ENCODE measurements at places on chromosomes 11 and 22.

DNA sequence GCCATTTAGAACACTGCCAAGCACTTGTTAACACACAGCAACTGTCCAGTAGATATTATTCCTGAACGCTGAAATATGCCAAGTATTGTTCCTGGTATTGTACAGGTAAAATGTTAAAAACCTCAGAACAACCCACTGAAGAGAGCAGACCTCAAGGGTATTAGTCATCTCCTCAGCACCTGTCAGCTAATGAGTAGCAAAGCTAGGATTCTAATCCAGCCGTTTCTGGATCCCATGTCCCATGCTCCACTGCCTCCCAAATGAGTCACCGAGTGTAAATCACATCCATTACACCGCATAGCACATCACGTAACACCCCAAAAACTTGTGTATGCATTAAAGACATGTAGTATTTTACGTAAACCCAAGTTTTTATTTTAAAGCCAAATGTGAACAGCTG, 705.4 kb upstream of the TENM4 start:
- DNase-seq = no peak

GRCh38 chr11:101442171-101442570, 141.6 kb downstream of the TRPC6 start:
- no peak for DNase-seq

DNA sequence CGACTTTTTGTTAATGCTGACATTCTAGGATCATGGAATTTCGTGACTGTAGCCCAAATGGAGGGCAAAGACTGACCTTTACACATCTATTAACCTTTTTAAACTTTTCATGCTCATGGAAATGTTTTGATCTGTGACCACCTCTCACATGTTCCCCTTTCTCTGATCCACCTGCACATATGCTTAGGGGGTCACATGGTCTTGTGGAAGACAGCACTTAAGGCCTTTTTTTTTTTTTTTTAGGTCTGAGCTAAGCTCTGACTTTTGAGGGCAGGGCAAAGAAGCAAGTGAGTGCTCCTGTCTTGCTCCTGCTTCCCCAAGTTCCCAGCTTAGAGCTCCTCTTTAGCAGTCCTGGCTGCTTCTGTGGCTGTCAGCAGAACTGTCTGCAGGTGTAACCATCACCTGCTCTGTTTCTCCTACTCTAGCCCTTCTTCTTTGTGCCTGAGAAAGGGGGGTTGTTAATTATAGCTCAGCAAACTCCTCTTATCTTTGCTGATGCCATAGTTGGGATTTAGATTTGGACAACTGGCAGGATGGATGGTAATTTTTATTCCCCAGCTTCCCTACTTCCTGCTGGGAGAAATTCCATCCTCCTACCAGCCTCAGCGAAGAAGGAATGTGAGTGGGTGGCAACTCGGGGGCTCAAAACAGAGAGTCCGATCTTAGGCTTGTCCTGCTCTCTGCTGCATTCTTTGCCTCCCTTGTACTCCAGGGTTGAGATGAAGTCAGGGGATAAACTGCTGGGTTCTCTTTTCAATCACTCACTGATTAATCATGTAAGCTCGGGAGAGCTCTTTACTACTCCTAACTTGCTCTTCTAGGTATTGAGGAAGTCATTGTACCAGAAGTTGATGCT, 64.4 kb downstream of the GRAMD1B start:
- no peak for DNase-seq

GRCh38 chr11:20056109-20056949, 103.9 kb downstream of the DBX1 start:
- no peak for DNase-seq

GRCh38 chr11:96741068-96741467, 351.3 kb downstream of the JRKL start:
- no peak for DNase-seq

DNA sequence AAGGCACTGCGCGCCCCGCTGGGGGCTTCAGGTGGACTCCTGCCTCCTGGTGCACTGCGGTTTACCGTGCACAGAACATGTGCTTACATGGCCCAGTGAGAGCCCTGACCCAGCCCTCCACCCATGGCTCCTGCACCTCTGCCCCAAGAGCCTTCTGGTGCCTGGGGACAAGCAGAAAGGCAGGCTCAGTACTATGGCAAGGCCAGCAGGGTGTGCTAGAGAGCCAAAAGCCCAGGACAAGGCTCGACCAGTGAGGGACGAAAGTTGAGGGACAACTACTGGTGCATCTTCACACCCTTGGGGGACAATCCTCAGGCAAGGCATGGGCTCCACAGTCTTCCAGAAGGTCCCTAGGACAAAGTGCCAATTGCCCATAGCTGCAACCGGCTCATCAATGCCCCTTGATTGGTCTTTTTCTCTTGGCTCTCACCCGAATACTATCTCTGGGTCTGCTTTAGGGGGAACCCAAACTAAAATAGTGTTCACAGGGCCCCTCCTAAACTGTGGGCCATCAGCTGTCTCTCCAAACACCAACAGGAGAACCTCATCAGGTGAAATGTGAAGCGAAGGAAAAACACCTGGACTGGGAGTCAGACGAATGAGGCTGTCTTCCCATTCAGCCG, 13.5 kb downstream of the PGA5 start:
- peak; percentile 16 for DNase-seq

- DNase-seq = no peak
Measured at GRCh38 chr11:120778685-120779490, 245.0 kb upstream of the TBCEL start.

GRCh38 chr22:38837414-38837928, 6.4 kb downstream of the NPTXR start:
- no peak for DNase-seq

- DNase-seq = no peak
Measured at GRCh38 chr22:35173655-35174054, 83.6 kb upstream of the HMGXB4 start.

DNA sequence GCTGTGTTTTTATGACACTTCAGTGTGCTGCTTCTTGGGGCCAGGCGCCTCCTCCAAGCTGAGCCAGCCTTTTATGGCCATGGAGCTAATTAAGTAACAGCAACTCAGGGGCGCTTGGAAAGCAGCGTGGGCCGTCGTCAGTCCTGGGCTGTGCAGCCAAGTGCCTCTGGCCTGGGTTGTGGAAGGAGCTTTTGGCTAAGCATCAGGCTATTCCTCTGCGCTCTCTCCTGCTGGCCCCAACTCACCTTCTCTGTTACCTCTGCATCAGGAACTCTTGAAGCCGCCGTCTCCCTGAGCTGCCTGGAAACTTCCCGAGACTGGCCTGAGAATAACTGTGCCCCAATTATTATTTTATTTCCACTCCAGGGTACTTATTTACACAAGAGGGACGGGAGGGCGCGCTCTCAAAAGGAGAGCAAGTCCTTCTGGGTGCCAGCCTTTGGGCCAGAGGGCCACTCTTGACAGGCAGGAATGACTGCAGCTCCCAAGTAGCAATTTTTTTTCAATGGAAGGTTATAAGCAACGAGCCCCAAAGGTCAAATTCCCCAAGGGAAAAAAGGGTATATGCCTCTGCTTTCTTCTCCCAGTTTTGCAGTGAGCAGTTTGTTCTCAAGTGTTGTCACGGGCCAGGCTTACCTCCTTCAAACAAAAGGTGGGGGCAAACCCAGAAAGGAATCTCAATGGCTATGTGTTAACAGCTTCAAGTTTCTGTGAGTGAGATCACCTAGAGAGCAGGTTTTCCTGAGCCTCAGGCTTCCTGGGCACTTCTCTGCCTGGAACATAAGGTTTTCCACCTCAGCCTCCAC, 38.5 kb upstream of the NAV2 start:
- DNase-seq = no peak

DNA sequence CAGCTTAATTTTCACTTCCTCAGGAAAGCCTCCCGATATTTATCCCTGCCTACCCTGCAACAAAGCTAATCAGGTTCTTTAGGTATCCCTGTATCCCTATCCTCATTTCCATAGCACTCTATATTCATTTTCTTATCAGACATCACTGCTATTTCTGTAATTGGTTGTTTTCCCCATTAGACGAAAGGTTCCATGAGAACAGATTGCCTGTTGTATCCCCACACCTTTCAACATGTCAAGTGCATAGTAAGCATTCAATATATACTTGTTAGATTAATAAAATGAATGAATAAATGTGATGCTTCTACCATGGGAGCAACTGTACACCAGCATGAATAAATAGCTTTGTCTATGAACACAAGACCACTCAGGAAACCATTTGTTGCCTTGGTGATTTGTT, 499.8 kb downstream of the DLG2 start:
- no peak for DNase-seq

GRCh38 chr11:72584939-72585597, 89.2 kb downstream of the PDE2A start:
- DNase-seq = no peak

DNA sequence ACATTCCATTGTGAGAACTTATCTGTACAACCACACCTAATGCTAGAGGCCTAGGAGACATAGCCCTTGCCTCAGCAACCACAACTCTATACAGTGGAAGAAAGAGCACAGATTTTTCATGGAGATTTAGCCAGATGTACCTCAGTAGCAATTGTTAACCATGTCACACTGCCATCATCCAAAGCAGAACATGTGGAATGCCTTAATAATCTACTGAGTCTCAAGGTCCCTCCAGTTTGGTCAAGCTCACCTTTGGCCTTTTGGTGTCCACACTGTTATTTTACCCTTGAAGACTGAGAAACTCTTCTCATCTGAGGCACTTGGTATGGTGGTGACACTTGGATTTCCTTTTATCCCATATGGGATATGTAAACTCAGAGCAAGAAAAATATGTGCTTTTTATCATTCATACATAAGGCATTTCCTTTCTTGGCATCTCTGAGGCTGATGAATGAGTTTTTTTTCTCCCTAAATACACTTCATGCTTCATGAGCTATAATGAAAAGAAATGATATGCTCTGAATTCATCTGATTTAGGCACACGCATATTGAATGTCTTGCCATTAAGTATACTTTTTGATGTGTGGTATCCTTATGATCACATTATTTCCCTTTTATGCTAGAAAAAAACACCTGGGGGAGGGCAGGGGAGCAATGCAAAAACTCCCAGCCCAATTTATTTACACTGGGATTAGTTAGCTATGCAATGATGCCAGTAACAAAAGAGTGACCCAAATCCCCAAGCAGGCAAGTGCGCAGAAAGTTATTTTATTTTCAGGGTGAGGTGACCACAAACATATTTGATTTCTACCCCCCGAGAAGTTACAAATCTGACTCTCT, 63.3 kb upstream of the ME3 start:
- DNase-seq = no peak

GRCh38 chr11:134341805-134342571, 10.2 kb downstream of the GLB1L2 start:
- DNase-seq = no peak
